Non-pigmented ciliary epithelial cell (primary cell): ENCODE measurements at places on chromosomes 13 and 19.

DNA sequence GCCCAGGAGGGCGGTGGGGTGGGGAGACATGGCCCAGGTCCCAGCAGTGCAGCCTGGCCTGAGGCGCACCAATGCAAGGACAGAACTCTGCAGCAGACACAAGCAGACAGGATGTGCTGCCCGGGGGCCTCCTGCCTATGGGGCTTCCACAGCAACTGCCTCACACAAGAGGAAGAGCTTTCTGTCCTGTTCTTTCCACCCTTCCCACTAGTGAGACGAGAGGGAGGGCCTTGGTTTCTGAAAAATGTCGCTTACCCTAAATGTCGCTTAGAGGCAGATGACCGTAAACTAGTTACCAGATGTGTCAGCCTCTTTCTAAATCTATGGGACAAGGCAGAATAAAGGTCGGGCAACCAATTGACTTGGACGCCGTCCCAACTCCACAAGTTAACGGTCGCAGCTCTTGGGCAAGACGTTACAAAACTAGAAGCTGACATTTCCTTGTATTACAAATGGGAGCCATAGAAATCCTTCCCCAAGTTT, at the start of gene LAIR1:
LAIR1 (minus strand) TSS at position 157 of the 483 bp plus-strand sequence; CDS start at position 30, 127 bp downstream.
- DNase-seq, result no peak

GRCh38 chr13:51807041-51807440, 3.1 kb upstream of the DHRS12 start:
- no peak for DNase-seq

DNA sequence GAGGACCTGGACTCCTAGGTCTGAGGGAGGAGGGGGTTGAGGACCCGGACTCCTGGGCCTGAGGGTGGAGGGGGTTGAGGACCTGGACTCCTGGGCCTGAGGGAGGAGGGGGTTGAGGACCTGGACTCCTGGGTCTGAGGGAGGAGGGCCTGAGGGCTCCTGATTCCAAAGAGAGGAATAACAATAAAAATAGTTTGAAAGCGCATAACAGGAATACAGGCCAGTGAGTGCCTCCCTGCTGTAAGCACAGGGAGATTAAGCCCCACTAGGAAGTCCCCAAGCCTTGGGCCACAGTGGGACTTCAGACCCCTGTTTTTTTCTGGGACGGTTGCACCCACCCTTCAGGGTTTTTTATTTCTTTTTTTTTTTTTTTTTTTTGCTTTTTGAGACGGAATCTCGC, 1.2 kb upstream of the SBK2 start:
- no peak for DNase-seq

DNA sequence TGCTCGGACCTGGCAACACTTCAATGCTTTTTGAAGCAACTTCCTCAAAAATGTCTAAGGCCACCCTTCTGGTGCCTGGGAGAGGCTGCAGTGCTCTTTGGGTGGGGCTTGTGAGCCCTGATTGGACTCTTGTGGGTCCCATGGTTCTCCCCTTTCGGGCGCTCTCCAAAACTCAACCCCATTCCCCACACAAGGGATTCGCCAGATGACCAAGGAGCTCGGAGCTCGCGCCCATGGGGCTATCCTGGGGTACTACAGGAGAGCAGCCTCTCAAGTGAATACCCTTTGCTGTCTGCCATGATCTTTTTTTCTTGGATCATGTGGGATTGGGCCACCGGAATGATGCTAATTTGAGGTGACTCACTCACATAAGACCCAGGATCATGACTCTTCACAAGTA, 29.7 kb upstream of the KL start:
- DNase-seq, result no peak
